ENCODE measurements at places on chromosomes 7 and 10.
A peak's percentile ranks its signal among the peaks of the same experiment; 100 is the strongest.

- DNase-seq, result no peak
These were observed 219.1 kb downstream of the GFRA1 start for GRCh38 chr10:116053910-116054309.

DNA sequence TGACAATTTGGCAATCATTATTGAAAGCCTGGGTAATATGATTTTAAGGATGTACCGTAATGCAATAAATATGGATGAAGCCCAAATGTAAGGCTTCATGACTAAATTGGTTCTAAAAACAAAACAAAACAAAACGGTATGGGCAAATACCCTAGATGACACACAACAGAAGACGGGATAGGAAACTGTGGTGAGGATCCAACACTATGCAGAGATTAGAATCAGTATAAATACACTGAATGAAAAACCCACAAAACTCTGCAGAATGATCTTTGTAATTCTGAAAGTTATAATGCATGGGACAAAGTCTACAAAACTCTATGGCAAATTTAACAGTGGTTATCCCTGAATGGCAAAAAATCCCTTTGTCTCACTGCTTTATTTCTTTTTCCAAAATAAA, 57.6 kb downstream of the MALSU1 start:
- DNase-seq, result no peak

DNA sequence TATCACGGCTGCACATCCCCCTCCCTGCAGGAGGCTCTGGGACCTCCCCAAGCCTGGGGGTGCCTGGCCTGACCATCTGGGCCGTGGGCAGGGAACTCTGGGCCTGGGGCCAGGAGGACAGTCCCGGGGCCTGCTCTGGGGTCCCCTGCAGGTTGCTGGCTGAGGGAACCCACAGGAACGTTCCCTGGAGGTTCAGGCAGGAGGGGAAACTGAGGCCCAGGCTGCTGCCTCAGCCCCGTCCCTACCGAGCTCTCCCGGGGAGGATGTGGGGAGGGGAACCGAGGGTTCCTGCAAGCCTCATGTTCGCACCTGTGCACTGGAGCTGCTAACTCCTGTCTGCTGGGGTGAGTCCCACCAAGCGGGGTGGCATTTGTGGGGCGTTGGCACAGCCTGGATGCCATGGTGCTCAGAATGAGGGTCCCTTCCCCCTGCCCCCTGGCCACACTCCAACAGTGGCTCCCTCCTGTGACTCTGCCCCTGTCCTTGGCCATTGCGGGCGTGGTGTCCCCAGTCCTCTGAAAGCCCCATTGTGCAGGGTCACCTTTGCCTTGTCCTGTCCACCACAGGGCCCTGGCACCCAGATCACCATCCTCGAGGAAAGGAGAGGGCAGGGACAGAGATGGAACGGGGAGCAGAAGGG, 9.4 kb downstream of the ELFN1 start:
- DNase-seq, result peak; percentile 74

DNA sequence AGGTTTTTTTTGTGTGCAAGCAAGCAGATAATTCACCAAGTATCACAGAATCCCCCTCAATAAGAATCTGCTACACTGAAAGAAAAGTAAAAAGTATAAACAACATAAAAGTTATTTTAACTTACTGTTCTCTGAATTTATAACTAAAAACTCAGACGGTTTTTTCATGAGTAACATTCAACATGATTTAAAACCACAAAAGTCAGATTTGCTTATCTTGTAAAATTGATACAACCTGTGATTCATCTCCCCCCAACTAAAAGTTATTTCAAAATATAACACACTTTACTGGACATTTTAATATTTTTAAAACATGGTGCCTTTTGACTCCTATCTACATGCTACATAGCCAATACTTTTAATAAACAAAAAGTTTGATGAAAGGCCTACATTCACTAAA, 32.8 kb downstream of the TSPAN12 start:
- DNase-seq, result no peak

DNA sequence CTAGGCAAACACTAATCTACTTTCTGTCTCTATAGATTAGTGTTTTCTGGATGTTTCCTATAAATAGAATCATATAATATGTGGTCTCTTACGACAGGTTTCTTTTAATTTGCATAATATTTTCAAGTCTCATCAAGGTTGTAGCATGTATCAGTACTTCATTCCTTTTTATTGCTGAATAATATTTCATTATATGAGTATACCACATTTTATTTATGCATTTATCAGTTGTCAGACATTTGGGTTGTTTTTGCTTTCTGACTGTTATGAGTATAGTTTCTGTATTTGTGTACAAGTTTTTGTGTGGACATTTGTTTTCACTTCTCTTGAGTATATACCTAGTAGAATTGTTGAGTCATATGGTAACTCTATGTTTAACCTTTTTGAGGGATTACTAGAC, 48.2 kb downstream of the SHOC2 start:
- DNase-seq, result no peak

- no peak for DNase-seq
These were observed 39.5 kb downstream of the RBM28 start for GRCh38 chr7:128304212-128304611.

- no peak for DNase-seq
These were observed 29.0 kb downstream of the JAKMIP3 start for GRCh38 chr10:132094581-132095234.

DNA sequence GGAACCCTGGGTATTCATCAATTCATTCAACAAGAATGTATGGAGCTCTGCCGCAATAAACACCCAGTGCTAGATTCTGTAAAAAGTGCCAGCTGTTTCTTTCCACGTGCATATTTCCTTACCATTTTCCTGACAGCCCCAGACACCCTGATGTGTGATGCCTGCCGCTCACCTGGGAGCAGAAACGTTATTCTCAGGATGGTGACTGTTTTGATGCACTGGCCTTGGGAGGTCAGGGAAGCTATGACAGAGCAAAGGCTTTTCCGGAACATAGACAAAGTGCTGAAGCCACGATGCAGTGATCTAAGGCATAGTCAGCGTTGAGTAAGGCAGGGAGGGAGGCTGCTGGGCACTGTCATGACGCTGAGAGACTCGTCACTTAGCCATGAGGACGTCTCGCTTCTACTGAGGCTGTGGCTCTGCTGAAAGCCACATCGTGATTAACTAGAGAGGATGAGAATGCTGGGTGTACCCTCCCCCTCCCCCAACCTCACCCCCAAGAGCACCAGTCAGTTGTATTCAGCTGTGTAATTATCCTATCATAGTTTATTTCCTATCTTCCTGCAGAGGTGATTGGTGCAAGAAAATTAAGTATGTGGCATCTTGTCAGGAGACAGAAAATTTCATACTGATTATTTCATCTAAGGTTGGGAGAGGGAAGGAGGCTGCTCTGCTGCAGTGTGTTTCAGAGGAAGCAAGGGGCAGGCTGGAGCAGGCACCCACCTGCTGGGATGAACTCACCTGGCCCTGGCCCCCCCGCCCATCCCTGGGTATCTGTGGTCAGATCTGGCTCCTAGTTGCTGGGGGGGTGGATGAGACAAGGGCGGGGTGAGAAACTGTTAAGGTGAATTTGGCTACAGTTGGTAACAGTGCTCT, 48.8 kb upstream of the SMNDC1 start:
- DNase-seq, result no peak

GRCh38 chr10:56623064-56623463, 262.0 kb upstream of the ZWINT start:
- DNase-seq, result no peak
